ENCODE measurements at places on chromosomes 5 and 9. TPM values are rescaled to one million over a fixed set of nuclear protein-coding genes. Genes with fewer than 3 reads are reported as not detected.

Gene CACNA1B
- total RNA-seq: not detected

Gene IL3
- not detected for total RNA-seq

Gene PCDHB12
- total RNA-seq: under 0.01 TPM

Gene ZBTB26
- 5.8 TPM for total RNA-seq

DNA sequence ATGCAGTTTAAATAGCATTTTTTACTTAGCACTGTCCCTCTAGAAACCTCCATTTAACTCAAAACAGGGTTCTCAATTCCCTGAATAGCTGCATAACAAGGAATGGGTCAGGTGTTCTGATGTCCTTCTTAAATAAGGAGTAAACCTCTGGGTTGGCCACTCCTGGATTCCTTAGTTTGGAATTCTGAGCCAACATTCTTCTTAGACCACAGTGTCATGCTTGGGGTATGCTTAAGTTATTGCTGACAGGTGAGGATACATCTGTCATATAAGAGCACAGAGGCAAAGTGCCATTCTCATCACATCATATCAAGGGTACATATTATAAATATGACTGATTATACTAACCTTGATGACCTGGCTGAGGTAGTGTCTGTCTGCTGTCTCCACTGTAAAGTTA lies 179.9 kb upstream of the SEMA6A start:
- no peak for DNase-seq

DNA sequence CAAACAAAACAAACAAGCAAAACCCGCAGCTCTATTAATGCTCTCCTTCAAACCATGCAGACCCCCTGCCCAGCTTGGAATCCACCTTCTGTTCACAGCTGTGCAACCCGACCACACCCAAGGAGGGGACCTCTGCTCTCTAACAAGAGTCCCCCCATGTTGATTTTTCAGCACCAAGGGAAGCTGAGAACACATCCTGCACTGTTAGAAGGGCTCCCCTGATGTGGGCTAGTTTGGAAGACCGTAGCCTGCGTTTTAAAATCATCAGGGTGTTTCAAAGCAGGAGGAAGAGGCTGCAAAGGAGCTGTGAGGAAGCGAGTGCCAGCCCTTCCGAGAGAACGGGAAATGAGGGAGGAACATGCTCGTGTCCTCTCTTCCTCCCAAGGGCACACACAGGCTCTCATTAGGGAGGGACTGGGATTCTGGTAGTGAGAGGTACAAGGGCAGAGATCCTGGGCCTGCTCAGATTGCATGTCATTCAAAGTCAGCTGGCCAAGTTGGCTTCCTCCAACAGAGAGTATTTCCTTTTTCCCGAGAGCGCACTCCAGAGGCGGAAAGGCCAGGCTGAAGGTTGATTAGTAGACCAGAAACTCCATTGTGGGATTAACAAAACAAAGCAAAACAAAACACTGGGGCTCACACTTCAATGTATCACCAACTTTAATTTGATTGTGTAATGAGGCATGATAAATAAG lies 185.9 kb downstream of the SEMA6A start:
- DNase-seq: no peak

DNA sequence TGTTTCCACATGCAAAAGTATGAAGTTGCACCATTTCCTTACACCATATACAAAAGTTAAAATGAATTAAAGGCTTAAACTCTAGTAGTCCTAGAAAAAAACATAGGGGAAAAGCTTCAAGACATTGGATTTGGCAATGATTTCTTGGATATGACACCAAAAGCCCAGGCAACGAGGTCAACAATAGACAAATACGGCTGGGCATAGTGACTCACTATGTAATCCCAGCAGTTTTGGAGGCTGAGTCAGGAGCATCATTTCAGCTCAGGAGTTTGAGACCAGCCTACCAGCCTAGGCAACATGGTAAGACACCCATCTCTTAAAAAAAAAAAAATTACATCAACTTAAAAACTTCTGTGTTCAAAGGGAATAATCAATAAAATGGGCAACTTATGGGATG lies 30.9 kb upstream of the SREK1 start:
- peak; percentile 69 for DNase-seq

GRCh38 chr9:70567511-70567910 lies 153.1 kb upstream of the KLF9 start:
- no peak for DNase-seq

Gene TAF11L2
- total RNA-seq: not detected

GRCh38 chr9:24071716-24072115 lies 245.7 kb upstream of the ELAVL2 start:
- no peak for DNase-seq

Gene PLAC8L1
- not detected for total RNA-seq

DNA sequence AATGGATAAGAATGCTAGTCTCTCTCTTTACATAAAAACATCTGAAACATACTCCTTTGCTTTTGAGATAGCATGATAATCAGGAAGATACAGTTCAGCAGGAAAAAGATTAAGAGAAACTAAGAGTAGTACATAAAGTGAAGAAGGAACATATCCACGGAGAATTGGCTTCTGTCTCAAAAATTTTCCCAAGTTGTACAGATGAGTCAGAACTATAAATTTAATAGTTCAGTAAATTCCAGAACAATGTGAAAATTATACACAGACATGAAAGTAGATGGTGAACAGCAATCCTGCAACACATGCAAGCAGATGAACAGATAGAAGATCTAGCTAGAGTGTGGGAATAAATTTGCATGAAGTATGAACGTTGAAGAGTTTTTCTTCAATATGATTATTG lies 691.4 kb upstream of the RIOK2 start:
- DNase-seq: peak; percentile 16

DNA sequence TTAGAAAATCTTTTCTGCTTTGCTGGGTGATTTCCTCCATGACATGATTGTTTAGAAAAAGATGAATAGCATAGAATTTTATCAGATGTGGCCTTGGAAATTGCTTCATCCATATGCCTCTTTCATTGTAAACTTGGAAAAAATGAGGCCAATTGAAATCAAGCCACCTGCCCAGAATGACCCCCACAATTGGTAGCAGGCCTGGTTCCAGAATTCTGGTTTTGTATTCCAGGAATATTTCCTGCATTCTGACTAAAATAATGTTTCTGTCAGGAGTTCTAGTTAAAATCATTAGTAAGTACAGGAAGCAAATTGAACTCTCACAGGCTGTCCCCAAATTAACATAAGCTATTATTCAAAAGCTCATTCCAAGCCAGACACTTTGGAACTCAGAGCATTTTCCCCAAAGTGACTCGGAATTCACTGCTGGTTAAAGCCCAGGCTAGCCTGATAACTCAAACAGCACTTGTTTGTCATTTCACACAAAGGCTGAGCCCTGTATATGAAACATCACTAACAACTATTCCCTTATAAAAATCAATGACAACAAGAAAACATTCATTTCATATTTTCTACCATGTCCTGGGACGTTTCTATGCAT lies 75.1 kb upstream of the ADCY2 start:
- DNase-seq: no peak

DNA sequence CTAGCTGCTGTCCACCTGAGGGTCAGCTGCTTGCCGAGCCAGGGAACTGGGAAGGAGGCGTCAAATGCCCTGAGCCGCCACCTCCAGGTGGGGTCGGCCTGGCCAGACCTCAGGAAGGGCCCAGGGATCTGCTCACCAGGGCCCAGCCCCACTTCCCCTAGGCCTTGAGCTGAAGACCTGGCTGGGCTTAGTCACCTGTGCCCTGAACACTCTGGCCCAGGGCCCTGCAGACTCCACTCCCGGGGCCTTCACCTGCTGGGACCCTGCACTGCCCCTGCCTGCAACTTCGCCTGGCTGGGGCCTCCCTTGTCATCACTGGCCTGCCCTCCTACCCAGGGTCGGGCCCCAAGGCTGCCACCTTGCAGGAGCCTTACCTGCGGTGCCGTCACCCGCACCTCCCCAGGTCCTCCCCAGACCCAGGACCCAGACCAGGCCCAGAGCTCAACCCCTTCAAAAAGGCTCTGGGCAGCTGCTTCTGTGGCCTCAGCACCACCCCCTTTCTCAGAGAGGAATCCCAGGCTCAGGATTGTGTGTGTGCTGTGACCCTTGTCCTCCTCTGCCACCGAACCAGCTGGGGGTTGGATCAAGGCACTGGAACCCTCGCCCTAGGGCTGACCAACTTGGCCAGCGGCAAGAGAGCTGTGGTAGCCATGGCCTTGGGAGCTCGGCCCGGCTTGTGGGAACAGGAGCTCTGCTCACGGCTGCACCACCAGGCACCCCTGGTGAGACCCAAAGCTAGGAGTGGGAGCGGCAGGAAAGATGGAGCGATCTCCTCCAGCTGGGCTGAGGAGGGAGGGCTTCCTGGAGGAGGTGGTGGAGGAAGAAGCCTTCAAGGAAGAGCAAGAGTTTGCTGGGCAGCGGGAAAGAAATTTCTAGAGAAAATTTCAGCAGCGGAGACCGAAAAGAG lies 1.2 kb upstream of the NELFB start:
- no peak for DNase-seq

DNA sequence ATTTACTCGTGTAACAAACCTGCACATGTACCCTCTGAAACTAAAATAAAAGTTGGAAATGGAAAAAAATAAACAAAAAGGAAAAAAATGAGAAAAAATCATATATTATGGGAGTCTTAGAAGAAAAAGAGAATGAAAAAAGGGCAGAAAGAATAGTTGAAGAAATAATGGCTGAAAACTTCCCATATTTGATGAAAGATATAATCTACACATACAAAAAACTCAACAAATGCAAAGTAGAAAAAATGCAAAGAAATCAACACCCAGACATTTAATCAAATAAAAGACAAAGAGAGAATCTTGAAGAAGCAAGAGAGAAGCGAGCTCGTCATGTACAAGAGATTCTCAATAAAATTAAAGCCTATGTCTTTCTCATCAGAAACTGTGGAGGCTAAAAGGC lies 73.8 kb downstream of the SLC25A46 start:
- no peak for DNase-seq

- no peak for DNase-seq
These were observed 79.6 kb upstream of the GRHPR start for GRCh38 chr9:37342895-37343294.

Gene LIFR
- 10.4 TPM for total RNA-seq

DNA sequence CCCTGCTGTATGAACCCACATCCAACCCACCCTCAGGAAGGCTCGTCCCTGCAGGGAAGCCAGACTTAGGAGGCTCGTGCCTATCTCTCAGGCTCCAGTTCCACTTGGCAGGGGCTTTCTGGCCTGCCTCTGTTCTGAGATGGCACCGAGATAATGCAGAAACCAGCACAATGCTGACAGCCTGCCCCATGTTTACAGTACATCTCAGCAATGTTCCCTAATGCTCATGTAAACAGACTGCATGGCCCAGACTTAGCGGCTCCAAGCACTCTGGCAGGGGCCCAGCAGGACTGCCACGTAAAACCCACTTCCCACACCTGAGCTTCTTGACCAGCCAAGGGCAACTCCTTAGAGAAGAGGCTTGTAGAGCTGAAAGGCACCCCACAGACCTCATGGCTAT lies 499.5 kb upstream of the BRINP1 start:
- DNase-seq: no peak

Gene AKNA
- total RNA-seq: 2.8 TPM

DNA sequence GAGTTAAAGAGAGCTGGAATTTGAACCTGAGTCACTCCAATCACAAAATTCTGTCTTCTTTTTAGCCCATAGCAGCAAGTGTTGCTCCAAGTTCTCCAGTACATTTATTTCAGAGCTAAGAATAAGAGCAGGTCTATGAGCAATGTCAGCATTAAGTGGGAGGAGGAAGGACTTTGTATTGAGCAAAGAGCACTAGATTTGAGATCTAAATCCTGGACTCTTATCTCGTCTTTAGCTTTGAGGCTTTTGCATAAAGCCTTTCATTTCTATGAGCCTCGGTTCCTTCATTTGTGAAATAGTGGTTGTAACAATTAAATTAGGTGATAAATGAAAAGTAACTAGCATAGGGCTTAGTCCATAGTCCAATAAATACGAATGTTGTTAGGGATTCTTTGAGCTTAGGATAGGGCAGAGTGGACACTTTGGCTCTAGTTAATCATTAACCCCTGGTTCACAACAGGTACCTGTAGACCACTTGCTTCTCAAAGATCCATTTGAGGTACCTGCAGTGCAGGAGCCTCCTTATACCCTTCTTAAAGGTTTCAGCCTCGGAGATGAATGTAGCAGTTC lies 464.1 kb upstream of the KLF4 start:
- DNase-seq: no peak

DNA sequence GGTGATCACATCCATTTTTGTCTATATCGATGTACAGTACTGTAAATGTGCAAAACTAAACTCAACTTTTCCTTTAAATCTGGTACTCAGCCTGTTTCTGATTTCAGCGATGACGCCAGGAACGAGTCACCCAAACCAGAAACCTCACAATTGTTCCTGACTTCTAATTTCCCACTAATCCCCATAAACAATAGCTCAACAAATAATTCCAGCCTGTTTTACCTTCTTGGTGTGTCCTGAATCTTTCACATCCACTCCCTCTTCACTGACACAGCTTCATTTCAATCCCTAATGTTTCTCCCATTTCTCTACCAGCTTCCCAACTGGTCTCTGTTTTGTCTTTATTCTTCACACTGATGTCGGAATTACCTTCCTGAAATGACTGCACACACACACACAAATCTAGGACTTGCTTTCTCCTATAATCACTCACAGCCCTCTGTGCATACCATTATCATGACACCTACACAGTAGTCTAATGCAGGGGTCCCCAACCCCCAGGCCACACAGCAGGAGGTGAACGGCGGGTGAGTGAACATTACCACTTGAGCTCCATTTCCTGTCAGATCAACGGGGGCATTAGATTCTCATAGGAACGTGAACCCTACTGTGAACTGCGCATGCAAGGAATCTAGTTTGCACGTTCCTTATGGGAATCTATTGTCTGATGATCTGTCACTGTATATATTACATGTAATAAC lies 97.8 kb upstream of the SLC30A5 start:
- no peak for DNase-seq

GRCh38 chr5:43190755-43191603 lies 1.0 kb upstream of the NIM1K start:
- peak; percentile 51 for DNase-seq

Gene DBH
- total RNA-seq: not detected

Gene CFAP157
- not detected for total RNA-seq

Gene RNF183
- total RNA-seq: not detected

- DNase-seq: peak; percentile 26
These were observed 2.1 kb downstream of the GTF3C4 start for GRCh38 chr9:132672413-132672690.

Gene PCDHGA3
- 1.7 TPM for total RNA-seq

Gene COL27A1
- total RNA-seq: 2.2 TPM

DNA sequence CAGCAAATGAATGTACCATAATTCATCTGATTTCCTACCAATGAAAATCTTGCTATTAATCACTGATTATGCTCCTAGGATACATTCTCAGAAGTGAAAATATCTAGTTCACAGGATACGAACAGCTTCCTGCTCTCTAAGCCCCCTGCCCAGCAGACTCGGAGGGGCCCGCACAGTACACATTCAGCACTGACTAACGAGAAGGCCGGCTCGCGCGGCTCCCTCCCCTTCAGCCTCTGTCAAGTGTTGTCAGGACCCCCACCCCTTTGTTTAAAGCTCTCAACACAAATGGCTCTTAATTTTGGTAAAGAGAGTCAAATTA lies 82.0 kb downstream of the PRRT1B start:
- DNase-seq: no peak

- DNase-seq: peak; percentile 84
These were observed 1378.1 kb downstream of the EFNA5 start for GRCh38 chr5:106292654-106293053.

- peak; percentile 91 for DNase-seq
These were observed at the start of gene COL5A1 for GRCh38 chr9:134641173-134641989. COL5A1 (plus strand) TSS chr9:134641803; CDS start chr9:134642188, 385 bp downstream.

Data from IMR-90 (cell line).